Erythroblast (primary cell): ENCODE measurements at places on chromosomes 1 and 21.

DNA sequence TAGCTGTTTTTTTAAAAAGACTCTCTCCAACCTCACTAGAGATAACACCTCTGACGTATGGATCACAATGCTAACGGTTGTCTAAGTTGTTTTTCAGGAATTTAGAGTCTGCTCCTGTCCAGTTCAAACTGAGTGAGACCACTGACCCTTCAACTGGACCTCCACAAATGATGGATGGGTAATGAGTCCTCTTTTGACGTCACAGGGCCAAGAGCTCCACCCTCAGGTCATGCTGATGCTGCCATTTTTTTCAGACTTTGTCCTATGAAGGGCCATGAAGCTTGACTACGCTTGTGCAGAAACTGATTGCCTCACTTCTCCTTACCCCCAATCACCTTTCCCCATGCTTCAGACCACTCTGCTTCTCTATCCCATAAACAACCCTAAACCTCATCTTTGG lies 16.6 kb downstream of the GRIK3 start:
- no peak for DNase-seq

- DNase-seq = no peak
Observed at GRCh38 chr1:225578251-225578977, 74.5 kb downstream of the ENAH start.

- DNase-seq = no peak
Observed at GRCh38 chr21:32484706-32485380, 72.3 kb downstream of the EVA1C start.

GRCh38 chr1:64744492-64745180 lies at the start of gene RAVER2:
Gene RAVER2 (plus strand): TSS chr1:64745075. CDS start chr1:64745173, 98 bp downstream.
- DNase-seq = peak; percentile 80

- no peak for DNase-seq
Observed at GRCh38 chr1:3012456-3013291, 8.6 kb upstream of the ACTRT2 start.

DNA sequence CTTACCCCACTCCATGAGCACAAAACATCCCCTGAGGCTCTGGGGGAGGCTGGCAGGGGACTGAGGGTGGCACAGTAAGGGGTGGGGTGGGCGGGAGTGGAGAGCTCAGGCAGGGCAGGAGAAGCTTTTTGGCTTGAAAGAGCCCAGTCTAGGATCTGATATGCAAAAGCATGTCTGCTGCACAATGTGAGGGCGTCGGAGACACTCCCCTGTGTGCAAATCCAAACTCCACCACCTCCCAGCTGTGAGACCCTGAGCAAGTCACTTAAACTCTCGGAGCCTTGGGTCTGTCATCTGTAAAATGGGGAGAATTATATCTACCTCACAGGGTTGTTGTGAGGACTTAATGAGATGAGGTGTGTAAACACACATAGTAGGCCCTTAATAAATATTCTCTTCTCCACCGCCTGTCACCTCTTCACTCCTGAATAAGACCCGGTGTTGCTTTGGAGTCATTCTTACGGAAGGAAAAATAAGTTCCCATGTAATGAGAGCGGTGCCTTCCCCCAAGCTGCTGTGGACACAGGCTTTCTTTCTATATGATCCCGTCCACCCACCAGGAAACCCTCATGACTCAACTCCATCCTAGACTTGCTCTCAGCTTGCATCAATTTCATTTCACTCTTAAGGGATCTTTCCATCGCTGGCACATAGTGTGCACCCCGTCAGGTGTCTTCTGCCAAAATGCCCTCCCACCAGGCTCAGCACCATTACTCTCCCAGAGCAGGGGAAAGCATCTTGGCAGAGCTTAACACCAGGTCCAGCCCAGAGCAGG lies 12.5 kb downstream of the KCNN3 start:
- no peak for DNase-seq

- no peak for DNase-seq
Observed at GRCh38 chr1:232789651-232790050, 15.6 kb upstream of the MAP10 start.

GRCh38 chr1:58443986-58444868 lies 102.3 kb downstream of the OMA1 start:
- no peak for DNase-seq

DNA sequence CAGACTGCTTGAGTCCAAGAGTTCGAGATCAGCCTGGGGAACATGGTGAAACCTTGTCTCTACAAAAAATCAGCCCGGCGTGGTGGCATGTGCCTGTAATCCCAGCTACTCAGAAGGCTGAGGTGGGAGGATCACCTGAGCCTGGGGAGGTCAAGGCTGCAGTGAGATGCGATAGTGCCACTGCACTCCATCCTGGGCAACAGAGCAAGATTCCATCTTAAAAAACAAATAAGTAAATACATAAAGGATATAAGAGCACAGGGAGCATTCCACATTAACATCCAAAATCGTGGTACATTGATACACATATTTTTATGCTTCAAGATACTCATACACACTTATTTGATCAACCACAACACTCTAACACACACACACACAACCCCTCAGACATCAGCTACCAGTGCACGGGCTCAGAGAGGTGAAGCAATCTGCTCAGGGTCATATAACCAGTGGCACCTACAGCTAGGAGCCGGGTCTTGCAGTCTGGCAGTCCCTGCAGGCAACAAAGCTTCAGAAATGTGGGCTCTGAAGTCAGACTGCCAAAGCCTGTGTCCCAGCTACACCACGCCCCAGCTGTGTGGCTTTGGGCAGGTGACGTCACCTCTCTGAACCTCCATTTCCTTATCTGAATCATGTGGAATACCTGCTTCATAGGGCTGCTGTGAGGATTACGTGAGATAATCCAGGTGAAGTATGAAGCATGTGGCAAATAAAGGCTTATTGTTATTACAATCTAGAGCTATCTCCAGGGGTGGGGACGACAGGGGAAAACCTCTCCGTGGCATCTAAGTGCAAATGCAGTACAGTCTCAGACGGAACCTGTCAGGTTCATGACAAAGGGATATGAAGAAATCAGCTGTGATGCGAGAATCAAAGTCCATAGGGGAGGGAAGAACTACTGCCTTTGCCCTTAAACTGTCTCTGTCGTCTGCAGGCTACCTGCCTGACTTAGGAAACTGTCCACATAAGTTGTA lies 4.8 kb upstream of the CRYBG2 start:
- DNase-seq = no peak

DNA sequence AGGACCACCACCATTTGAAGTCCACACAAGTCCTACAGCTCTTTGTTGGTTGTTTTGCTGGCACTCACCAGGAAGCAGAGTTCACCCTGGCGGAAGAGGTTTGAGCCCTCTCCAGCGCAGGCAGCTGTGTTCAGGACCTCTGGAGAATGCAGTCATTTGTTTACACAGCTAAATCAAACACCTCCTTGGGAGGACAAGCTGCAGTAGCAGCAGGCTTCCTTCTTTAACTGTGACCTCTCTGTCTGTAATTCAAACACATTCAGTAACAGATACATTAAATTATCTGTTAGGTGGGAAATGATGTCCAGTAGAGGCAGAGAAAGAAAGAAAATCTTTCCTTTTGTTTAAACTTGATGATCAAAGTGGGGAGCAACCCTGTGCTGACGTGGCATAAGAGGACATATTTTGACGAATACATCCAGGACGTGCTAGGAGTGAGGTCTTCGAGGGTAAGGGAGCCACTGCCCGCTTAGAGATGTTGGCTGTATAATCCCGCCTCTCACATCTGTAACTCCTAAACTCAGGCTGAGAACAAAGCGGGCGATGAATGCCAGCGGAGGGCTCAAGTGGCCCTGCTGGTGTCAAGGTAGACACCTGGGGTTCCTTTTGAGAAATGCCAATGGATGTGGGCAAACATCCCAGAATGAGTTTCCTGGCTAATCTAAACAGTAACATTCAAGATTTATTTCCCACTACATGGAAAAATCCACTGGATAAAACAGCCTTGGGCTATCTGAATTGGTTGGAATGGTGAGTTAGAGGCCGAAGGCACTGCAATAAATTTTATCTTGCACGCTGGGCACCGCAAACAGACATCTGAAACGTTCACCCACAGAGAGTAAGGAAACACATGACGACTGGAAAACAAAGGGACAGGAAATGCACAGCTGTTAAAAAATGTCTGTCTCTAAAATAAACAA lies 51.7 kb downstream of the ABCA4 start:
- no peak for DNase-seq

- no peak for DNase-seq
Observed at GRCh38 chr21:30326390-30326789, 6.3 kb upstream of the KRTAP26-1 start.

DNA sequence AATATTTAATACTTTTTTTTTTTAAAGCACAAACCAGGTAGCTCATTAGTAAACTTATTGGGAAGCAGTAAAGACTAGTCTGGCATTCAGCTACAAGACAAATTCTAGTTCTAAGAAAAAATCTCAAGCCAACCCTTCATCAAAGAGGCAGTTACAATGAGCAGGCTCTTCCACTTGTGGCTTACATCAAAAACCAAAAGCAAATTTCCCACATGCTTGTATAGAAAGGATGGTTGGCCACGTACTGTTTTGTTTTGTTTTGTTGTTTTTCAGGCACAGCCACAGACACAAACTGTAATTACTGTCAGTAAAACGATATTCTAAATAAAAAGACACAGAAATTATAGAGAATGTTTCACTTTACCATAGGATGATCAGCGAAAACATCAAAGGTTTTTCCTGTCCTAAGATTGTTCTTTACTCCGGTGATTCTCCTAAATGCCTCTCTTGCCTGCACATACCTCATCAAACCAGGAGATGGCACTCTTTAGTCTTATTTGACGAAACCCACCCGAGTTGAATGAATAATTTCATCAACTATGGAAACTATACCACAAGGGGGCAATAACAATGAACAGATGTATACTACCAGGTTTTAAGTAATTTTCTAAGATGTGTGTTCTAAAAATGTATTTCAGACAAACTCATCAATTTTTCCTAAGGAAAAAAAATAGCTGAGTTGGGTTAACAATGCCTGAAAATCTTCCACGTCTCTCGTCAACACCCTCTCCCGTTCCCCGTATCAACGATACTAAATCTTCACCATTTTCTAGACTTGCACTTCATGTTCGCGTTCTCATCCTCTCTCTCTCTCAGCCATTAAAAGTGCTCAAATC lies 26.9 kb downstream of the RPL5 start:
- DNase-seq = peak; percentile 76

- DNase-seq = no peak
Observed at GRCh38 chr1:84083307-84083706, 60.8 kb upstream of the PRKACB start.

GRCh38 chr1:61888808-61889207 lies 146.5 kb downstream of the PATJ start:
- DNase-seq = no peak

GRCh38 chr1:84164161-84164560 lies 20.1 kb downstream of the PRKACB start:
- no peak for DNase-seq

GRCh38 chr1:246801241-246802020 lies 77.2 kb downstream of the SCCPDH start:
- no peak for DNase-seq

- DNase-seq = peak; percentile 10
Observed at GRCh38 chr1:75725861-75726361, 1.4 kb downstream of the ACADM start.

GRCh38 chr1:161164901-161165610 lies 1.2 kb upstream of the PPOX start:
- DNase-seq = peak; percentile 45

DNA sequence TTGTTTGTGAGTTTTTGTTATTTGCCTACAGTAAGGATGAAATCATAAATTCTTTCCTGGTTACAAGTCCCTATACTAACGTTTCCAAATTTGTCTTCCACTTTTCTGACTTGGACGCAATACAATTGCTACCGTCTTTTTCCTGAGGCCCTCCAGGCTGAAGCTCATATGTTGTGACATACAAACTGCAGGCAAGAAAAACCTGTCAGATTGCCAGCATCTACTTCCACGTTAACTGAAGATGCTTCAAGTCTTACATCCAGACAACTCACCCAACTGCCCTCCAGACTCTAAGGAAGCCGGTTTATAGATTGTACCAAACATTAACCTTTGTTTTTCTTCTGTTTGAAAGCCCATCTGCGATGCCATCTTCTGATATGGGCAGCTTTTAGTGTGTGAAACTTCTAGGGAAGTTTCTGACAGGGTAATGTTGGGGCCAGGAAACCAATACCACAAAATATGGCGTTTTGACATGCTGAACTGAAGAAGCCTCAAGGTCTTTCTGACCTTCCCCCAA lies 21.4 kb upstream of the RNF11 start:
- DNase-seq = no peak

- DNase-seq = no peak
Observed at GRCh38 chr1:179168536-179168935, 60.9 kb downstream of the ABL2 start.

- DNase-seq = no peak
Observed at GRCh38 chr1:223123011-223123610, 19.9 kb downstream of the TLR5 start.
